ENCODE measurements at places on chromosomes 6 and 20.

DNA sequence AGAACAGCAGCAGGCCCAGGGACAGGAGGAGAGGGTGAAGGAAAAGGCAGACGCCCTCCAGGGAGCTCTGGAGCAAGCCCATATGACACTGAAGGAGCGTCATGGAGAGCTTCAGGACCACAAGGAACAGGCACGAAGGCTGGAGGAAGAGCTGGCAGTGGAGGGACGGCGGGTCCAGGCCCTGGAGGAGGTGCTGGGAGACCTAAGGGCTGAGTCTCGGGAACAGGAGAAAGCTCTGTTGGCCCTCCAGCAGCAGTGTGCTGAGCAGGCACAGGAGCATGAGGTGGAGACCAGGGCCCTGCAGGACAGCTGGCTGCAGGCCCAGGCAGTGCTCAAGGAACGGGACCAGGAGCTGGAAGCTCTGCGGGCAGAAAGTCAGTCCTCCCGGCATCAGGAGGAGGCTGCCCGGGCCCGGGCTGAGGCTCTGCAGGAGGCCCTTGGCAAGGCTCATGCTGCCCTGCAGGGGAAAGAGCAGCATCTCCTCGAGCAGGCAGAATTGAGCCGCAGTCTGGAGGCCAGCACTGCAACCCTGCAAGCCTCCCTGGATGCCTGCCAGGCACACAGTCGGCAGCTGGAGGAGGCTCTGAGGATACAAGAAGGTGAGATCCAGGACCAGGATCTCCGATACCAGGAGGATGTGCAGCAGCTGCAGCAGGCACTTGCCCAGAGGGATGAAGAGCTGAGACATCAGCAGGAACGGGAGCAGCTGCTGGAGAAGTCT lies 25.5 kb downstream of the C20orf173 start:
- DNase-seq, result no peak

- no peak for DNase-seq
Observed at GRCh38 chr20:9358001-9358400, 156.4 kb upstream of the LAMP5 start.

DNA sequence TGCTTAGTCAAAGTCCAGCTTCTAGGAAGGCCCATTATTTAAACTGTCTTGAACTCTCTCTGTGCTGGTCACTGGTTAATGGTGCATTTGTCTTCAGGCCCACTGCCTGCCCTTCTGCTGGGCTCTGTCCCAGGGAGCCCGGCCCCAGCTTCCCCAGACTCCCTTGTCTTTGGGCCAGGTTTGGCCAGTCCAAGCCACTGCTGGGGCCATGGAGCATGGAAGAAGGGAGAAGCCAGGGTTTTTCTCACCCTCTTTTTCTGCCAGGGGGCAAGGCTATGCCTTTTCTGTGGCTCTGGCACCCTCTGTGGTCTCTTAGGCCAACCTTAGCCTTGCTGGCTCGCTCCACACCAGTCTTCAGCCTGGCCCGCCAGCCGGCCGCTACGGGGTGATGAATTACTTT lies 390.0 kb upstream of the SULF2 start:
- DNase-seq, result no peak

DNA sequence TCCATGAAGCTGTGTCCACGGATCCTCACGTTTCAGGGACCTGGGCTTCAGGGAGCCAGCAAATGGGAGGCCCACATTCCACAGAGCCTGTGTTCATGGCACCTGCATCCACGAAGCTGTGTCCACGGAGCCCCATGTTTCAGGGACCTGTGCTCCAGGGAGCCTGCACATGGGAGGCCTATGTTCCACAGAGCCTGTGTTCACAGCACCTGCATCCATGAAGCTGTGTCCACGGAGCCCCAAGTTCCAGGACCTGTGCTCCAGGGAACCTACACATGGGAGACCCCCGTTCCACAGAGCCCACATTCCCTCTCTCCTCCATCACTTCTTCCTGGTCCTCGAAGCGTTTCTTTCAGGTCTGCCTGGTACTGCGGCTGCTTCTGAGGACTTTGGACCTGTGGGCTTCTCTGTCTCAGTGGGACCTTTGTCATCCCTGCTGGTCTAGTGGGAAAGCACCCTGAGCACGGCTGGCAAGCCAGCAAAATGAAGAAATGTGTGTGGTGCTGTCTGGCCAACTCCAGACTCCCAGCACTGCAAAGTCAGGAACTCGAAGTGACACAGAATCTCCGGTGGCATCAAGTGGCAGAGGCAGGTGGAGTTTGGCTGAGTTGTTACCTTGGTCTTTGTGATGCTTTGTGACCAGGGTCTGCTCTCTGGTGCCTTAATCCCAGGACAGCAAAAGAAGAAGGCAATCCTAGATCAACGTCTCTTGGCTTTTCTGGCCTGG lies 245.9 kb downstream of the DLL1 start:
- DNase-seq, result no peak

DNA sequence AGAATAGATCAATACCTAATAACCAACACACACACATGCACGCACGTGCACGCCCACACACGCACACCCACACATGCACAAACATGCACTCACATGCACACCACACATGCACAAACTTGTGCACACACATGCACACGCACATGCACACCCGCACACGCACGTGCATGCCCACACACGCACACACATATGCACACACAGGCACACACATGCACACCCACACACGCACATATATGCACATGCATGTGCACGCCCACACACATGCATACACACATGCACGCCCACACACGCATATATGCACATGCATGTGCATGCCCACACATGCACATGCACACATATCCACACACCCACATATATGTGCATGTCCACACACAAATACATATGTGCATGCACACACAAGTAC lies 26.2 kb upstream of the CHRNA4 start:
- DNase-seq, result no peak

DNA sequence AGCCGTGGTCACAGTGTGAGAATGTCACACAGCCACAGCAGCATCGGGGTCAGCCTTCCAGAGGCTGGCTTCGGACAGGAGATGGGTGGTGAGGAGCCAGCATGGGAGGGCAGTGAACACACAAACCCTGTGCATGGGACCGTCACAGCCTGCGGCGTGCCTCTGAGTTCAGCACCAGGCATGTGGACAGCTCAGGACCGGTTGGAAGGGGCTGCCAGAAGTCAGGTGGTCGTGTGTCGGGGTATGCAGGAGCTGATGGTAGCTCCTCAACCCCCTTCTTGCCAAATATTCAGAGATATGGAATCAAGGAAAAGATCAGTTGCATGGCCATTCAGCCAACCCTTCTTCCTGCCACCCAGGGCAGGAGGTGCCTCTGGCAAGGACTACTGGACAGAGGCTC lies 28.2 kb downstream of the MYT1 start:
- DNase-seq, result no peak

GRCh38 chr20:50221501-50222308 lies 31.1 kb downstream of the CEBPB start:
- DNase-seq, result no peak
